ENCODE measurements at places on chromosomes 7 and 10.

- no peak for DNase-seq
These were observed 268.6 kb downstream of the HGF start for GRCh38 chr7:81501220-81501619.

- DNase-seq = no peak
These were observed 50.0 kb downstream of the SLC37A3 start for GRCh38 chr7:140348161-140348849.

- DNase-seq = no peak
These were observed 1211.2 kb upstream of the SORCS1 start for GRCh38 chr10:108375691-108376090.

DNA sequence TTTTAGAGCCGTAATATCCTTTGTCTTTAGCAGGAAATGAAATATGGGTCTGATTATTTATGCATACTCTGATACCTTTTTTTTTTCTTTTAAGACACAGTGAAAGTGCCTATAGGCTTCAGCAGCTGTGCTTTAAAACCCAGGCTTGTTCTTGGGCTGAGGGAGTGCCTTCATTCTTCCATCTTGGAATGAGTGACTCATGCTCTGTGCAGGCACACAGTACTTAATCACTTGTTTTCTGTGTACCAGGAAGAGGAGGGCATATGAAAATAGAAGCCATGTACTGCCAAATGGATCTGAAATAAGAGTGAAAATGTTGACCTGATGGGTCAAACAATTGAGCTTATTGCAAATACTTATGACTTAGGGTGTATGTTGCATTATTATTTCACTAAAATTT lies 12.0 kb downstream of the INPP5F start:
- no peak for DNase-seq

DNA sequence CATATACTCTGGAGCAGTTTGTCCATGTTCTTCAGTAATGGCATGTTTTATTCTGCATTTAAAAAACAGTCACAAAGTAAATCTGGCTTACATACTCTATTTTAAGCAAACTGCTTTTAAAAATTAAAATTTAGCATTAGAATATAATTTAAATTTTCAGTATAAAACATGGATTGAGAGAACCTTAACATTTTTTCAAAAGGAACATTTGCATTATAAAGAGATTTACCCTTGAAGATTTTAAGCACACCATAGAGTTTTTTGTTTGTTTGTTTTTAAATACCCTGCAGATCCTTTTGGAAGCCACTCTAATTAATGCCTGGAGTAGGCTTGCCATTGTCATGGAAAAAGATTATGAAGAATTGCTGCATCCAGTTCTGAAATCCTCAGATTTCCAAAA lies 70.4 kb downstream of the ZNRF2 start:
- no peak for DNase-seq
